ENCODE measurements at places on chromosomes 5 and 9. TPM values are rescaled to one million over a fixed set of nuclear protein-coding genes. Genes with fewer than 3 reads are reported as not detected.
A peak's percentile ranks its signal among the peaks of the same experiment; 100 is the strongest.

- DNase-seq: no peak
These were observed 170.6 kb downstream of the MCTP1 start for GRCh38 chr5:95114305-95114704.

DNA sequence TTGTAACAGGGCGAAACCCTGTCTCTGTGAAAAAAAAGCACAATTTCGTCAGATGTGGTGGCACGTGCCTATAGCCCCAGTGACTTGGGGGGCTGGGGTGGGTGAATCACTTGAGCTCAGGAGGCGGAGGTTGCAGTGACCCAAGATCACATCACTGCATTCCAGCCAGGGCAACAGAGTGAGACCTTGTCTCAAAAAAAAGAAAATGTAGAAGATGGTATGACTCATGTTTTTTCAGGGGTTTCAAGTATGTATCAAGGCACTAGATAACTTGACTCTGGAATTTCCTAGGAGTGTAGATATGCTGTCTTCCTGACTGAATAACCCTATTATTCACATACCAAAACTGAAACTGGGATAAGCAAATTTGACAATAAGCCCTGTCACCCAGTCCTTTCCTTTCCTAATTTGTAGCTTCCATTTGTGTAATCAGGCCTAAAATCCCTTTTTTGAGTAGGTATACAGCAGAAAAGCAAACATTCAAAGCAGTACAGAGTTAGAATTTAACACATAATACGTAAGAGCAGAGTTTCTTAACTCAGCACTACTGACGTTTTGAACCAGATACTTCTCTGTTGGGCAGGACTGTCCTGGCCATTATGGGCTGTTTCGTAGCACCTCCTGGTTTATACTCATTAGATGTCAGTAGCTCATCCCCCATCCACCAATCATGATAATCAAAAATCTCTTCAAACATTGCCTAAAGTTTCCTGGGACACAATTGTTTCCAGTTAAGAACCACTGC, 17.3 kb upstream of the ANKRD18B start:
- DNase-seq: peak; percentile 67

- no peak for DNase-seq
These were observed 1.1 kb upstream of the SEMA4D start for GRCh38 chr9:89498852-89499480.

- DNase-seq: no peak
These were observed 40.6 kb downstream of the FAM219A start for GRCh38 chr9:34417734-34418133.

DNA sequence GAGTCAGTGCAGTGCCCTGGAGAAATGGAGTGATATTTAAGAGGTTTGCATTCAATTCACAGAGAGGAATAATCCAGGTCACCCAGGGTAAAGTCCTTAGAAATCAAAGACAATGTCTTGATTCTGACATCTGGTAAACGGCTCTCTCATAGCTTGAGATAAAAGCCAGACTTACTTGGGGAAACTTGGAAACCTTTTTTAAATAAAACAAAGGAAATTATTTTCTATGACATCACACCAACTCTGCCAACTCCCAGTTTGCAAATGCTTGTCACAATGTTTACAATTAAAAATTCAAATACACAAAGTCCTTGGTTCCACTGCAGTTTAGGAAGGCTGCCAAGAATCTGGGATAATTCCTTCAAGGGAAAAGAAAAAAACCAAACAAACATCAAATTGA, 255.1 kb upstream of the NREP start:
- no peak for DNase-seq

GRCh38 chr9:112408275-112408674, 28.4 kb downstream of the HSDL2 start:
- DNase-seq: no peak

DNA sequence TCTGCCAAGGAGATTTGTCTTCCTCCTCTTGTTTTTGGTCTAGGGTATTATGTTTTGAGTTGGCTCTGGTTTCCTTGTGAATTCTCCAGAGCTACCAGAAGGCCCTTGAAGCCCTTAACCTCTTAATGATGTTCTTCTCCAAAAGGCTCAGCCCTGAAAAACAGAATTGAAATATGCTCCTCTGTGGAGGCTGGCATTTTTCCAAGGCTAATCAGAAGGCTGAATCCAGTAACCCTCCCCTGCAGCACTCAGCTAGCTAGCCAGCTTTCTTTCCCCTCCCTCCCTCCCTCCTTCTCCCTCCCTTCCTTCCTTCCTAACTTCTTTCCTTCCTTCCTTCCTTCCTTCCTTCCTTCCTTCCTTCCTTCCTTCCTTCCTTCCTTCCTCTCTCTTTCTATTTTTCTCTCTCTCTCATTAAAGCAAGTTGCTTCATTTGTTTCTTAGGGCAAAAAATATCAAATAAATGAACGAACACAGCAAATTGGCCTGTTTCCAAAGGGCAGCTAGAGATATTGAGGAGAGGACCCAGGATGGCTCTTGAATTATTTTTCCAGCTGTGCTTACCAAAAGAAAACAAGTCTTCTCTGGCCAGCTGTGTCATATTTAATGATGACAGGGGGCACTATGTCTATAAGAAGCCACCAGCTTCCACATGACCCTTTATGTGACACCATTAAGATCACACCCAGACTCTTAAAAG, 38.7 kb downstream of the JAKMIP2 start:
- no peak for DNase-seq

GRCh38 chr9:26158631-26159150, 480.4 kb upstream of the TUSC1 start:
- no peak for DNase-seq

ADAMTS6 gene
- 43.1 TPM for total RNA-seq
